ENCODE measurements at places on chromosomes 7 and 10. TPM values are rescaled to one million over a fixed set of nuclear protein-coding genes. Genes with fewer than 3 reads are reported as not detected.

DNA sequence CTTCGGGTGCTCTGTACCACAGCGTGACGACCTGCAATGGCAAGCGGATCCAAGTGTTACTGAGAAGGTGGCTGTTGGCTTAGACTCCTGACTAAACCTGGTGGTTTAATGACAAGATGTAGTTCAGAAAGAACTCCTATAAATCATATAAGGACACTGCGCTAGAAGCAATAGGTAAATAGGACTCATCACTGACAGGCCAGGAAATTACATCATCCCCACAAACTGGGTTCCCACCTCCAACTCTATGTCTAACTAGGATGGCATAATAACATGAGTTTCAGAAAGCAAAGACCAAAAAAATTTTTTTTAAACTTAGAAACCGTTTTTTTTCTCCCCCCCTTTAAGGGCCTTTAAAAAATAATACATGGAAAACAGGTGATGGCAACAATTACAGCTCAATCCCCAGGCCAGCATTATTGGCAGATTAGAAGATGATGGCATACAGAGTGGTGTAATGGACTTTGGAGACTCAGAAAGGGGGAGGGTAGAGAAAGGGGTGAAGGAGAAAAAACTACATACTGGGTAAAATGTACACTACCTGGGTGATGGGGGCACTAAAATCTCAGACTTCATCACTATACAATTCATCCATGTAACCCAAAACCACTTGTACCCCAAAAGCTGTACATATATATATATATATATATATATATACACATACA is 81.4 kb upstream of the FAM133B start:
- DNase-seq: no peak

GRCh38 chr7:96244992-96245292 is 77.0 kb downstream of the SLC25A13 start:
- DNase-seq: no peak

DNA sequence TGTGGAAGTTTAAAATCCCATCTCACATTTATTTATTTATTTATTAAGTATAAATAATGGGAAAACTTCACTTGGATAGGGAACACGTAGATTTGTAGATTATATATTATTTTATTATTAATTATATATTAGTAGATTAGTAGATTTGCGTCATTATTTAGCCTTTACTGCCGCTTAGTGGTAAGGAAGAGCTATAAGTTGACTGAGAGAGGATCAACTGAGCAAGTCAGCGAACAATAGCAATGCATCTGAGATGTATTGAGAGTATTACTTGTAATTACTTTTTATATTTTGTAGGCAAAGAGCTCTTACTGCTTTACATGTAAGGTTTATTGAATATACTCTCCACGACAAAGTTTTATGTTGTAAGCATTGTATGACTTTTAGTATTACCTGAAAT is 244.5 kb upstream of the ANKRD30A start:
- DNase-seq: no peak

DNA sequence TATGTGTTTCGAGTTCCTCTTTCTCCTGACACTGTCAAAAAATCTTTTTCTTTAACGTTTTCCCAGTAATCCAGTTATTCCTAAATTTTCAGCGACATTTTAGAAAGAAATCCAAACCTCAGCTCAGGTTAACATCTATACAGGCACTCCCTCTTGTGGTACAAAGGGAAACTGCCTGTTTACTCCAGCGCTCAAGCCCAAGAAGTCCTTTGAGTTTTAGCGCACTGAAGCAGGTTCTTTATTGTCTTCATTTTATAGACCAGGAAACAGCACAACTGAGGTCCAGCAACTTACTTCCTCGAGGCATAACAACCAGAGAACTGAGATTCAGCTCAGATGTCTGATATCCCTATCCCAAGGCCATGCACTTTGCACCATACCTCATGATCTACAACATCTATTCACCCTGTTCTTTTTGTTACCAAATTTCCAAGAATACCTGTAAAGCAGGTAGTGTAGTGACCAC is 287.2 kb upstream of the MKLN1 start:
- peak; percentile 74 for DNase-seq

- DNase-seq: no peak
These were observed 54.6 kb downstream of the TEX36 start for GRCh38 chr10:125628104-125629049.

The CFAP69 gene
- 0.51 TPM for total RNA-seq

Measured in Panc1 (cell line).